ENCODE measurements at places on chromosomes 16 and 17.

- peak; percentile 53 for DNase-seq
Observed at GRCh38 chr16:57576429-57576870, 34.0 kb downstream of the ADGRG5 start.

DNA sequence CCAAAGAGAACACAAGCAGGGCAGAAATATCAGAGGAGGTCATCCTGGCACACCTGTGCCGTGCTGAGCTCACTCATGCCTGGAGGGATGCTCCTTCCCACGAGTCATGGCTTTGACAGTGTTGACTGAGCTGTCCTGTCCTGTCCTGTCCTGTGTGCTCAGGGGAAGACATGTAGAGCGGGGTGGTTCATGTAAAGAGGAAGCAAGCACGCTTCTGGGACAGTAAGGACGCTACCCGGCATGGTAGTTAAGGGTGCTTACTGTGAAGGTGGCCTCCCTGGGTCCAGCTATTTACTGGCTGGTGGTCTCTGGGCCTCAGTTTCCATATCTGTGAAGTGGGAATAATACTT is 398 bp downstream of the LGALS9 start:
- no peak for DNase-seq

DNA sequence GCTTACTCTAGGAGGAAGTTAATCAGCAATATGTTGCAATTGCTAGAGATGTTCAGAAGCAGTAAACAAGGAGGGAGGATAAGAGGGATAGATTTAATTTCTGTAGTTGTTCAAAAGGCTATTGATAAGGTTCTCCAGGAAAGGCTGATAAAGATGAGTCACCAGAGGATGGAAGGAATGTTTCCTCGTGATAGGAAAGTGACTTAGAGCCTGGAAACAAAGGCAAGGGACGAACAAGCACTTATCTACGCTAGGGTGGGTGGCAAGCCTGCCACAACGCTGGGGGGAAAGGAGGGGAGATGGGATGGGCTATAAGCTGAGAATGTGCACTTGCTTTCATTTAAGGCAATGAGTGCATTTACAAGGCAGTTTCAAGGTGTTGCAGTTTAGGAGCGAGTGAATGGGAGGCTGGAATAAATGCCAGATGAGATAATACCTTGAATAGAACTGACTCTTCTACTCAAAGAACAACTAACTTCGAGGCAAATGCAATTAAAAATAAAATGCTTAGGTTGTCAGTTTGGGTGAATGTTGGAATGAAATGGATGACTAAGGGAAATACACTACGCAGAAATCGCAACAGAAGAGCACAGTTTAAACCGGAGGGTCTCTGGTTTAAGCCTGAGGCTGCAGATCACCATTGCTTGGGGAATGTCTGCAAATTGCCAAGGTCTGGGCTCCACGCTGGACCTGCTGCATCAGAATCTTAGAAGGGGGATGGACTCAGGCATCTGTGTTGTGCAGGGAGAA is 76.0 kb upstream of the RBBP6 start:
- DNase-seq, result no peak

DNA sequence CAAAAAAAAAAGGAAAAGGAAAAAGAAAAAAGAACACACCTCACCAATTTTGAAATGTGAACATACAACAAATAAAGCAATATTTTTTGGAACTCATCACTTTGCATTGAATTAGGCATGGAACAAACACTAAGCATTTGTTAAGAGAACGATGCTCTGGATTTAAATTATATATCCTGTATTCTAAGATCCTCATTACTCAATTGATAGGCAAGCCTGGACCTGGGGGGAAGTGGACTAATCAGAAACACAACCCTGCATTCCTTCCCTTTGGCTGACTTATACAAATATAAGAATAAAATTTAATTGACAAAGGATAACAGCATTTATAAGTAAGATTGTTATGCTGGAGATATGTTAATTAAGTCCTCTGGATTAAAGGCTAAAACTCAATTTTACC is 2.2 kb downstream of the GJC1 start:
- no peak for DNase-seq

DNA sequence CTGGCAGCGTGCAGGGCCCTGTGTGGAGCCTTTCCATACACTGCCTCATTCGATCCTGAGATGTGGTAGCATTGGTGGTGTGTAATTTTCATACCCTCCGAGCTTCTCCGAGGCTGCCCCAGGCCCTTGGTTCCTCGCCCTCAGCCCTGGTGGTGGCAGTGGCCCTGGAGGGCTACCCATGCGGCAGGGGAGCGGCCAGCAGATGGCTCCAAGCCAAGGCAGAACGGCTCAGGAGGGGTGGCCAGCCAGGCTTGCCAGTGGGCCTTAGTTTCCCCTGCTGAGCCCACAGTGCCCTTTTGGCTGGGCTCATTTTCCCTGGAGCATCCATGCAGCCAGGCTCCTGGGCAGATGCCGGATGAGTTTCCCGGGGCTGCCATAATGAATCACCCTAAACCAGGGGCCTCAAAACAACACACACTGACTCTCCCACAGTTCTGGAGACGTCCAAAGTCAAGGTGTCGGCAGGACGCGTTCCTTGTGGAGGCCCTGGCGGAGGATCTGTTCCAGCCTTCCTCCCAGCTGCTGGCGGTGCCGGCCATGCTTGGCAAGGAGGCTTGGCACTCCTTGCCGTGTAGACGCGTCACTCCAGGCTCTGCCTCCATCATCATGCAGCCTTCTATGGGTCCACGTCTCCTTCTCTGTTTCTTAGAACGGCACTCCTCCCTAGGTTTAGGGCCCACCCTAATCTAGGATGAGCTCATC is 158.8 kb upstream of the GSE1 start:
- DNase-seq, result no peak

GRCh38 chr16:3798838-3799237 is 81.5 kb upstream of the TRAP1 start:
- no peak for DNase-seq

GRCh38 chr16:67399218-67399733 is 6.0 kb upstream of the TPPP3 start:
- DNase-seq, result peak; percentile 34

- DNase-seq, result no peak
Observed at GRCh38 chr17:73588301-73588846, 55.9 kb downstream of the SDK2 start.

GRCh38 chr16:81997738-81998137 is 13.5 kb downstream of the SDR42E1 start:
- no peak for DNase-seq

DNA sequence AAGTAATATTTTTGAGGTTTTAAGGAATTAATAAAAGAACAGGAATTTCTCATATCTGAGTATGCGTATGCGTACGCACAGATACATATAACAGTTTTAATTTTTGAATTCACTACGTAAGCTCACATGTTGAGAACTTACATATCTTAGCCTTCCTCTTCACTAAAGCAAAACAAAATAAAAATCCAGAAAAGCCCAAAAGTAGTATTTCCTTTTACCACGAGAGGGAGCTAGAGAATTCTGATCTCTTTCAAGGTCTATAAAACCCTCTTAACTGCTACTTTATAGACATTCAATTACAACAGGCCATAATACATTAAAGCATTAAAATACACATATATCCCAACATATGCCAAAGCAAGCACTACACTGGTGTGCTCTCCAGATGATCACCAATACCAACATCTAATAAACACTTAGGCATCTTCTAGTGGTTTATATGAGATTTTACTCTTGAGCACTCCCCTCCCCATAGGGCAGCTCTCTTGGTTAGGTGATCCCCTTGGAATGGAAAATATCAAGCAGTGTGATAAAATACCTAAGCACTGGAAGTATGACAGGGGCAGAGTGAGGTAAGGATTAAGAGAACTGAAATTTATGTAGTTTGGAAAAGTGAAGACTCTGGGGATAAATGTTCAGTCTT is 94.0 kb downstream of the SKAP1 start:
- no peak for DNase-seq

Data from pancreas (tissue), 10 donors.